ENCODE measurements at places on chromosomes 1 and 21. TPM values are rescaled to one million over a fixed set of nuclear protein-coding genes. Genes with fewer than 3 reads are reported as not detected.

TBX19 gene
- 1.5 TPM for total RNA-seq

NBPF4 gene
- 3.5 TPM for total RNA-seq

BCAR3 gene
- 53.2 TPM for total RNA-seq

LEFTY2 gene
- total RNA-seq = not detected

SLAMF6 gene
- total RNA-seq = 4.7 TPM

TMPRSS2 gene
- 419 TPM for total RNA-seq

WNT4 gene
- 1.6 TPM for total RNA-seq

RAP1GAP gene
- 61.8 TPM for total RNA-seq

IL12RB2 gene
- total RNA-seq = 3.3 TPM

ASCL5 gene
- total RNA-seq = not detected
